ENCODE measurements at places on chromosomes 16 and 17.

- no peak for DNase-seq
Measured at GRCh38 chr16:21646721-21647561, 5.5 kb downstream of the IGSF6 start.

- no peak for DNase-seq
Measured at GRCh38 chr17:4796552-4796920, 572 bp downstream of the PSMB6 start.

GRCh38 chr17:79556271-79556670 is 54.6 kb downstream of the RBFOX3 start:
- no peak for DNase-seq

DNA sequence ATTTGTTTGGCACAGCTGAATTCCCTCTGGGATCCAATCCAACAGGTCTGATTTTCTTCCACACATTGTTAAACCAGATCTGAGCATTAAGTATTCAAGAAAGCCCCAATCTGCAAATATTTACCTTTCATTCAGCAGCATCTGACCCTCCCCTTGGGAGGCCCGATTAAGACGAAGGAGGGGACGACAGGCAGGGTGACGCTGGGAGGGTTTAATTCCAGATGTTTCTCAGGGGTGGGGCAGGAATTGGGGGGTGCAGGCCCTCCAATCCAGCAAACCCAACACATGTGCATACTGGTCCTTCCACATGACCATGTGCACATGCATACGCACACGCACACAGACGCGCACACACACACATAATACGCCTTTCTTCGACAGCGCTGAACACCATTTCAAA is 240.5 kb downstream of the GSG1L start:
- DNase-seq = no peak

- no peak for DNase-seq
Measured at GRCh38 chr17:73791631-73792030, 147.4 kb upstream of the SDK2 start.

- no peak for DNase-seq
Measured at GRCh38 chr17:76542984-76543383, 3.1 kb downstream of the PRCD start.

GRCh38 chr17:57485916-57486881 is 229.9 kb downstream of the MSI2 start:
- DNase-seq = no peak

DNA sequence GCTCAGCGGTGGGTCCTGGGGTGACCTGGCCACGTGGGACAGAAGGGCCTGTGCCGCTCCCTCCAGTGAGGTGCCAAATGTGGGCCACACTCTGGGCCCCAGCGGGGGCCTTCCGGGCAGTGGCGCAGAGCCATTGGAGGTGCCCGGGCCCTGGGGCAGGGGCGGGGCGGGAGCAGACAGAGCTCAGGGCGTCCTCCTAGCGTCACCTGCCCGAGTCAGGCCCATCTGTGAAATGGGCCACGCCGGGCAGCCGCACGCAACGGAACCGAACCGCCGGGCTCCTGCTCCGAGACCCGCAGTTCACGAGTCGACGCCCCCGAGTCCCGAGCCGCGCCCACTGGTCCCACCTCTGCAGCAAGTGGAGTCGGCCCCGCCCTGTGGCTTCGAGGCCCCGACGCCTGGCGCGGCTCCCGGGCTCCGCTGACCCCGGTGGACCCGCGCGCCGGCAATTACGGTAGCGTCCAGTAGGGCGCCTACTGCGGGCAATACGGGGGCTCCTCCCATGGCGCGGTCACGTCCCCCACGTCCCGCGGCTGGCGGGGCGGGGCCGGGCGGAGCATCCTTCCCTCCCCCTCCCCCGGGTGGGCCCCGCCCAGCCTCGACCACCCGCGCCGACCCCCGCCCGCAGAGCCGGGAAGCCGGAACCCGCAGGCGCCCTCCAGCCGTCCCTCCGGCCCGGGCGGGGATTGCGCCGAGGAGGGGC is 1.9 kb downstream of the SLC16A3 start:
- no peak for DNase-seq
